Activated naive CD8-positive, alpha-beta T cell treated with anti-CD3 and anti-CD28 coated beads for 36 hours (primary cell): ENCODE measurements at places on chromosomes 13 and 19. TPM values are rescaled to one million over a fixed set of nuclear protein-coding genes. Genes with fewer than 3 reads are reported as not detected.

DNA sequence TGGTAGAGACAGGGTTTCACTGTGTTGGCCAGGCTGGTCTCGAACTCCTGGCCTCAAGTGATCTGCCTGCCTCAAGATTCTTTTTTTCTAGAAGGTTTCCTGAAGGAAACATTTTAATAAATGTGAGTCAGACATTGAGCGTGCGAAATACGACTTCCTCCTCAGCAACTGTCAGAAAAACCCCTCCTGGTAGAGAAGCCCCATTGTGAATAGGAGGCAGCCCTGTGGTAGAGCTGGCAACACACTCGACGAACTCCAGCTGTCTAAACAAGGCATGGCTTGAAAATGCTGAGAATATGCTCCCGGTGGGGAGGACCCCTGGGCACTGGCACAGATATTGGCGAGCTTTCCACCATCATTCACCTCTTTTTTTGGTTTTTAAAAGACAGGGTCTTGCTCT is 9.8 kb downstream of the ZNF333 start:
- H3K4me3 ChIP-seq = no peak overlapping the region
- H3K36me3 ChIP-seq = peaks cover 46% of the 10 kb centered on the region
- no peaks in the 10 kb centered on the region for H3K4me1 ChIP-seq
- H3K27me3 ChIP-seq = no peaks in the 10 kb centered on the region
- DNase-seq = no peak

Gene FOXA3
- total RNA-seq = 0.39 TPM

- DNase-seq = peak; percentile 50
- peak within 1 kb of the TSS; percentile 29 for H3K27ac ChIP-seq
- no peak within 1 kb of the TSS for H3K4me3 ChIP-seq
- no peaks in the 10 kb centered on the region for H3K36me3 ChIP-seq
Observed at GRCh38 chr19:19538061-19538784, at the start of gene CILP2. TSS of gene CILP2 (plus strand) at chr19:19538265. CDS start at chr19:19538350, 85 bp downstream.

Gene MUC16
- total RNA-seq = not detected

- no peak overlapping the region for H3K27ac ChIP-seq
- no peaks in the 10 kb centered on the region for H3K36me3 ChIP-seq
- H3K4me1 ChIP-seq = no peaks in the 10 kb centered on the region
- no peak for DNase-seq
- H3K4me3 ChIP-seq = no peak overlapping the region
Observed at GRCh38 chr13:80755910-80756309, 415.0 kb upstream of the SPRY2 start.

Gene COX7A1
- not detected for total RNA-seq

- no peak overlapping the region for H3K4me3 ChIP-seq
- no peaks in the 10 kb centered on the region for H3K4me1 ChIP-seq
- no peak for DNase-seq
- H3K36me3 ChIP-seq = no peaks in the 10 kb centered on the region
- H3K27me3 ChIP-seq = peaks cover 4% of the 10 kb centered on the region
Observed at GRCh38 chr13:45748941-45749759, 47.0 kb downstream of the CBY2 start.

DNA sequence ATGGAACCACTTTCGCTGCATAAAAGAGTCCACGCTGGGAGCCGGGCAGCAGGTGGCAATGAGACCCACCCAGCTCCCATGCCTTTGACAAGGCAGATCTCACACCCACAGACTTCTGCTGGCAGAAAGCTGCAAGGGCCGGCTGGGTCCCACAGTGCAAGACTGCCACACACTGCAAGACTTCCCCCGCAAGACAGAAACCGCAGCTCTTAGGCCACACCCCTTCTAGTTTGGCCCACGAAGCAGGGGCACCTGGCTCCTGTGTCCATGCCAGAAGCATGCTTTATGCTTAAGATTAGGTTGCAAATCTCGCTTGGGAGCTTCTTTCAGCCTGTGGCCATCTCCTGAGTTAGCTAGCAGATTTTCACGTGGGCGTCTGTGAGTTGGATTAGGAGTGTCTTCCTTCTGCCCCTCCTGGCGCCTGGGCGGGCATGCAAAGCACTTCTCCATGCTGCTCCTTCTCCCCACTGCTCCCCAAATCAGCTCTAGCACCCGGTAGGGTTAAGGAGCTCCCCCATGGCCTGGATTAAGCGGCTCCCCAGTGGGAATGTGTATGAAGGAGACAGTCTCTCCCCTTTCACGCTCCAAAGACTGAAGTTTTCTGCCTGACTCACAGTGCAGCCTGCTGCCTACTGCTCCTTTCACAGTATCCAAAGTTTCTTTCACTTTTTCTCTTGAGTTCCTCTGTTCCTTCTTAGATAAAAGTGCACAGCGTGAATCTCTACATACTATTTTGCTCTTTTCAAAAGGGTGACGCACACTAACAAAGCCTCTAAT is 17.7 kb downstream of the GPC6 start:
- H3K4me1 ChIP-seq = no peaks in the 10 kb centered on the region
- no peak for DNase-seq
- H3K4me3 ChIP-seq = no peak overlapping the region
- H3K27ac ChIP-seq = no peak overlapping the region
- H3K36me3 ChIP-seq = no peaks in the 10 kb centered on the region
